ENCODE measurements at places on chromosomes 5 and 9. TPM values are rescaled to one million over a fixed set of nuclear protein-coding genes. Genes with fewer than 3 reads are reported as not detected.

- DNase-seq: no peak
Measured at GRCh38 chr9:93558503-93558902, 17.9 kb upstream of the PHF2 start.

ADAMTSL2 gene
- total RNA-seq: 0.33 TPM

TAF11L10 gene
- total RNA-seq: not detected

GRCh38 chr9:68869022-68869421, 144.9 kb downstream of the PRKACG start:
- no peak for DNase-seq

TMEM171 gene
- 0.60 TPM for total RNA-seq

PHF24 gene
- total RNA-seq: not detected

PCDHGC5 gene
- not detected for total RNA-seq

DNA sequence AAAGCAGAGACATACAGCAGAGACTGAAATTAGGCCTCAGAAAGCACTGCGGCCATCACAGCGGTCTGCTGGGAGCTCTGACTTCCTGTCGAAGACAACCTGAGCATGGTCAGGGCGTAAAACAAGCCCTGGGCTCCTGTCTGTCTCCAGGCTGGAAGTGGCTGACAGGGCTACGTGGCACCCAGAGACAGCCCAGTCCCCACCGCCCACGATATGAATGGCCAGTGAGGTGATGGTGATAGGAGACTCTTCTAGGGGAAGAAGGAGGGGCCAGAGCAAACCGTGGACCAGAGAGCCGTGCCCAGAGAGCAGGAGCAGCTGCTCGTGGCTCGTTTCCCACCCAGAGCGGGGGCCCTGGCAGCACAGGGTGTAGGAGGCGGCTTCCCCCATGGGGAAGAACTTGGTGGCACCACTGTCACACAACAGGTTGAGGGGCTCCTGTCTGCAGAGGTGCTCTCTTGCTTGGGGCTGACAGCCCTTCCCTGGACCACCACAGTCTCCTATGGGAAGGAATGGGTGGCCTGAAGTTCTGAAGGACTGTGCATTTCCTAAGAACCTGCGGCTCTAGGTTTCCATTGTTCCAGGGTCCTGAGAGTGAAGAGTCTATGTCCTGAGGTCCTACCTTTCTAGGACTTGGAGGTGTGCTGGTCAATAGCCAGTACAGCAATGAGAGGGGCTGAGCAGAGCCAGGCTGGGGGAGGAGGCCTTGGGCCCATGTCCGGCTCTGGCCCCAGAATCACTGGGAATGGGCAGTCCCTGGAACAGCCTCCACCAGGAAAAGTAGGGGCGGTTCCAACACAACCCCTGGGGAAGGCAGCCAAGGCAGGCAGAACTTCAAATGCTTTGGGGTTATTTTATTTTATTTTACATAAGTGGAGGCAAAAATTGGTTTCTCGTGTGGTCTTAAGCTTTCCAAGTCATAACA, 56.4 kb downstream of the BARX1 start:
- no peak for DNase-seq

GRCh38 chr9:138097501-138097991, 220.0 kb downstream of the CACNA1B start:
- DNase-seq: no peak

INSYN2B gene
- not detected for total RNA-seq

Measured in CD8-positive, alpha-beta T cell (primary cell).